Stimulated activated CD8-positive, alpha-beta memory T cell treated with anti-CD3 and anti-CD28 coated beads, Interleukin-15, amount 100 ng/mL, for 48 hours (primary cell): ENCODE measurements at places on chromosomes 13 and 19.

DNA sequence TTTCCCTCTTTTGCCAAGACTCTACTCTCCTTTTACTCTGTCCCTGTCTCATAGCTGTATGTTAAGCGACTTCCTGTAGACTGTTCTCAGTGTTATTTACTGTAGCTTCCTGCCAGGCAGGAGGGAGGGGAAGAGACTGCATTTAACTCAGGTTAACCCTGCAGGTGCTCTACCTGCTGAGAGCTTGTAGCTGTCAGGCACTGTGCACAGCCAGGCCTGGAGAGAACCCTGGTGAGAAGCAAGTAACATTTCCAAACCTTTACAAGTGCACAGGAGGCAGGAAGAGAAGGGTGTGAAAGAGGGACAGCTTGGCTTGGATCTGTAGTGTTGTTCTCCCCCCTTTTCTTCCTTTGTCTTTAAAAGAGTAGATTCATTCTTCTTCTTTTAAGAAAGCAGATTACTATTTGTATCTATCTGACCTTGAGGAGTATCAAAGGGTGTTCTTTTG is 167.1 kb downstream of the LMO7 start:
- DNase-seq, result no peak

- no peak for DNase-seq
Measured at GRCh38 chr13:66751691-66752090, 478.4 kb downstream of the PCDH9 start.

DNA sequence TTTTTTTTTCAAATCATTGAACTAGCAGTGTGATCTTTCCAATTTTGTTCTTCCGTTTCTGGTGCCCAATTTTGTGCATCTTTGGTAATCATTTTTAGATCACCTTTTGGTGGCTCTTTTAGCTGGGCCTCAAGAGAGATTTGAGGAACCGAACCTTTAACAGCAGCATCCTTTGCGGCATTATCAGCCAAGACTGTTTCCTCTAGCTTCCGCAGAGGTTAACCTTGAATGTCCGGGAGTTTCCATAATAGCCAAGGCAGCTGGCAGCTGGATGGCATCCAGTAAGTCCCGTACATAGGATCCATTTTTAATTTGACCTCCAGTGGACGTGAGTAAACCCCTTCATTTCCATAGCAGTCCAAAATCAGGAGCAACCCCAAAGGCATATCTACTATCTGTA is 9.6 kb downstream of the IRGC start:
- no peak for DNase-seq

- DNase-seq, result no peak
Measured at GRCh38 chr13:75302071-75302698, 179.8 kb downstream of the TBC1D4 start.

DNA sequence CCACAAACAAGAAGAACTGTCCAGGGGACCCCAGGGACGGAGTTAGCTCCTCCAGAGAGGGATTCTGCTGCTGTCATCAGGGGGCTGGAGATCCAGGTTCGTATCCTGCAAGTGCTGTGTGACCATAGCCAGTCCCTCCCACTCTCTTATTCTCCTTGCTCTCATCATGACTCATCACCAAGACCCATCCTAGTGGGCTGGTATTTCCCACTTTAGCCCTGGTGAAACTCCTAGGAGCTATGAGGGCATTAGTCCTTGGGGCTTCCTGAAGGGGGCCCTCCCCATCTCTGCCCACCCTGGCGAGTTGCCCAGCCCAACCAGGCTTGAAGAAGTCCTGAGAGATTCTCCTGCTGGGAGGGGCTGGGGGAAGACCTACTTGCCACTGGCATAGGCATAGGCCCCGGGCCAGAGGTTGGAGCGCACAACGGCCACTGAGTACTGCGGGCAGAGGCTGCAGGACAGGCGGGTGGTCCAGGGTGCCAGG is 7.5 kb upstream of the DMWD start:
- DNase-seq, result no peak

DNA sequence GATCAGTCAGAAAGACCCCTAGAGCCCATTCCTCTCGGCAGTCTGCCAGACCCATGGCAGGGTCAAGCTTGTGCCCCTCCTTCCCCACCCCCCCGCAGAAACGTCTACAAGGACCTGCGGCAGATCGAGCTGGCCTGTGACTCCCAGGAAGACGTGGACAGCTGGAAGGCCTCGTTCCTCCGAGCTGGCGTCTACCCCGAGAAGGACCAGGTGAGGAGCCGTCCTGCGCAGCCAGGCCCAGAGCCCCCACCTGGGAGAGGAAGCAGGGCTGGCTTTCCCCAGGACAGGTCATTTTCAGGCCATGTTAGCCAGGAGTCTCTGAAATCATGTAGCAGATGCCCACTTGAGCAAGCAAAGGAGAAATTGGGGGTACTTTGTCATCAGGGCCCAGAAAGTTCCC is 12.3 kb downstream of the TMED1 start:
- DNase-seq, result no peak

GRCh38 chr13:19791953-19792537 is 9.3 kb upstream of the PSPC1 start:
- DNase-seq, result no peak

- no peak for DNase-seq
Measured at GRCh38 chr13:28958018-28958417, 137.9 kb downstream of the MTUS2 start.

DNA sequence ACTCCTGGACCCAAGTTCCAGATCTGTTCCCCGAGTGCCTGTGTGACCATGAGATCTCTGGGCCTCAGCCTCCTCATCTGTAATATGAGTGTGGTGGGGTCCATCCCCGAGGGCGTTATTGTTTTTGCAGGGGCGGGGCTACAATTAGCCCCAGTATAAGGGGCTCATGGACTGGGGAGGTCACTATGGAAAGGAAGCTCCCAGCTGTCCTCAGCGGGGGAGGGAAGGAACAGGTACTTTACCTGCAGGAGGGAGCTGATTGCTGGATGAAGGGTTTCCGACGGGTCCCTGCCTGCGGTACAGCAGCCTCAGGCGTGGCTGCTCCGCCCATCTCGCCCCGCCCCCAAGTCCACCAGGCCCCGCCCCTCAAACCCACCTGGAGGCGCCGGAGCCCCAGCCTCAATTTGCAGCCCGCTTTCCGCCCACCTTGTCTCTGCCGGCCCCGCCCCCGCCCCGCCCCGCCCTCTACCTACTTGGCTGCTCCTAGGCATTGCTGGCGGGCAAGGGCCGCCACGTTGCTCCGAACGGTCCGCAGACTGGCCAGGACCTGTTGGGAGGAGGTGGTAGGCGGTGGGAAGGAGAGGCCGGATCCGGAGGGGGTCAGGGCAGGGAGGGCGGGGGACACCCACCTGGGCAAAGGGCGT is 5.5 kb downstream of the PDE4C start:
- DNase-seq, result no peak

- DNase-seq, result no peak
Measured at GRCh38 chr13:32212421-32212820, 102.7 kb downstream of the ZAR1L start.

GRCh38 chr13:35817642-35818607 is 313.3 kb downstream of the DCLK1 start:
- no peak for DNase-seq
